Activated CD4-positive, alpha-beta T cell treated with anti-CD3 and anti-CD28 coated beads, Interleukin-2, amount 10 ng/mL, durations not matched to agents 7 days and 5 days (primary cell): ENCODE measurements at places on chromosomes 13 and 19.

DNA sequence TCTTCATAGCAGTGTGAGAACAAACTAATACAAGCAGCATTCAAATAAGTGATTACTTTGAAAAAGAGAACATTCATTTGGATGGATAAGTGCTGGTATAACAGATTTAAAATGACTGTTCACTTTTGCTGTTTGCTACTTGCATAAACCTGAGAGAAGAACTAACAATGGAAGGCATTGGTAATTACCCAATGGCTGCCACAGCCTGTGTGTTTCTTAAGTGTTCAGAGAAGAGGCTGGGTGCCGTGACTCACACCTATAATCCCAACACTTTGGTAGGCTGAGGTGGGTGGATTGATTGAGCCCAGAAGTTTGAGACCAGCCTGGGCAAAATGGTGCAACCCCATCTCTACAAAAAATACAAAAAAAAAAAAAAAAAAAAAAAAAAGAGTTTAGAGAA is 4.9 kb upstream of the TEX26 start:
- peaks cover 3% of the 10 kb centered on the region for H3K4me1 ChIP-seq
- no peak overlapping the region for H3K27ac ChIP-seq
- H3K27me3 ChIP-seq: peaks cover 42% of the 10 kb centered on the region
- no peak overlapping the region for H3K4me3 ChIP-seq
- no peaks in the 10 kb centered on the region for H3K36me3 ChIP-seq
- DNase-seq: no peak

- no peak overlapping the region for H3K4me3 ChIP-seq
- peaks cover 2% of the 10 kb centered on the region for H3K27me3 ChIP-seq
- no peak overlapping the region for H3K27ac ChIP-seq
- DNase-seq: peak; percentile 43
- H3K4me1 ChIP-seq: peaks cover 4% of the 10 kb centered on the region
Measured at GRCh38 chr19:3897936-3898335, 17.5 kb downstream of the ATCAY start.

DNA sequence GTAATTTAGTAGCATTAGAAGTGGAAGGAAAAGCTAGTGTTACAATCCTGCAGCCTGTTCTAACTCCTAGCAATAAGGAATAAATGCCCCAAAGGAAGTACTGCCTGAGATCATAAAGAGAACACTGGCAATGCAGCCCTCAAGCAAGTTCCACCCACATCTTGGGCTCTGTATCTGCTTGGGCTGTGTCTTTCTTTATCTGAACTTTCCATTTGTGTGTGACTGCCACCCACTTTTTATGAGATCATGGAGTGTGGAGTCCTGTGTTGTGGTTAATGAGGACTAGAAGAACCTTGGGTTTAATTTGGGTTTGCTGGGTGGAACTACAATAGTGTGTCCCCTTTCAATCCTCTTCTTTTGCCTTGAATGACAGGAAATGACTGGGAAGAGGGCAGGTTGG is 38.2 kb downstream of the RFXAP start:
- no peak for DNase-seq
- no peak overlapping the region for H3K27ac ChIP-seq
- H3K27me3 ChIP-seq: peaks cover 12% of the 10 kb centered on the region

DNA sequence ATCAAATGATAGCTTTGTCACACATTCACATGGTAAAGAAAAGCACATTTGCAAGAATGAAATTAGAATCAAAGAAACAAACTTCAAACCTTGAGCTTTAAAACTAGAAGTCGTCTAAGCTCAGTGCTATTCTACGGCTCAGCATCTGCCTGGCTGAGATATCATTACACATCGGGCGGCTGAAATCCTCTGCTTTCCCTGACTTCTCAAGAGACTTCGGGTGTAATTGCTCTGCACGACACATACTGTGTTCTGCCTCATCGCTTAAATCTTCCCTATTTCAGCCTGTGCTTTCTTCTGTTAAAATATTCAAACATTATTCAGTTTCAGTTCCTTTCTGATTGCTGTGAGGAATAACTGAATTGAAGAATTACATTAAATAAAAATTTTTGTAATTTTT is 265.3 kb downstream of the NALCN start:
- peaks cover 23% of the 10 kb centered on the region for H3K27me3 ChIP-seq
- no peaks in the 10 kb centered on the region for H3K36me3 ChIP-seq
- H3K27ac ChIP-seq: no peak overlapping the region
- no peak for DNase-seq

- H3K4me3 ChIP-seq: no peak overlapping the region
- DNase-seq: peak; percentile 81
- peaks cover 6% of the 10 kb centered on the region for H3K27me3 ChIP-seq
- H3K36me3 ChIP-seq: no peaks in the 10 kb centered on the region
Measured at GRCh38 chr19:3304871-3305423, 61.4 kb upstream of the NFIC start.

DNA sequence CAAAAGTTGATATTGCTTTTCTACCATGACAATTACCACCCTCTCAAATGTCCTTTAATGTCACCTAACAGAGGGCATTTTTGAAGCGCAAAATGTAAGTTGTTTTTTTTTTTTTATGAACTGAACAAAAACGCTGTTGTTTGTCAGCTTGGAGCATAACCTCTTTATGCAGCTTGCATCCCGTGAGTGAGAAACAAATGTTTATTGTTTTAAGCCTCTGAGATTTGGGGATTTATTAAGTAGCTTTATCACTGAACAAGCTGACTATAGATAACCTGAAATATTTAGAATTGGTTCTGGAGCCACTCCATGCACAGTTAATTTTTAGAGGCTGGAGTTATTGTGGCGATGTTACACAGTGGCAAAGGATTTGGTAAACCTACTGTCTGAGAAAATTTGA is 80.1 kb upstream of the ATXN8OS start:
- no peaks in the 10 kb centered on the region for H3K36me3 ChIP-seq
- H3K4me3 ChIP-seq: no peak overlapping the region
- no peaks in the 10 kb centered on the region for H3K4me1 ChIP-seq
- DNase-seq: no peak
- no peaks in the 10 kb centered on the region for H3K27me3 ChIP-seq

- peak; percentile 34 for DNase-seq
- H3K27ac ChIP-seq: peak overlapping the region; percentile 95
- peak overlapping the region; percentile 94 for H3K4me3 ChIP-seq
Measured at GRCh38 chr19:42216653-42217519, 591 bp downstream of the DEDD2 start.

GRCh38 chr13:23687614-23688013 is 117.4 kb downstream of the TNFRSF19 start:
- H3K4me1 ChIP-seq: no peaks in the 10 kb centered on the region
- no peak overlapping the region for H3K27ac ChIP-seq
- H3K4me3 ChIP-seq: no peak overlapping the region
- no peaks in the 10 kb centered on the region for H3K27me3 ChIP-seq

- H3K4me1 ChIP-seq: peaks cover 11% of the 10 kb centered on the region
- no peaks in the 10 kb centered on the region for H3K27me3 ChIP-seq
- no peak for DNase-seq
- H3K4me3 ChIP-seq: peak overlapping the region; percentile 78
- peak overlapping the region; percentile 92 for H3K27ac ChIP-seq
Measured at GRCh38 chr19:36973844-36974195, 57.7 kb downstream of the ZNF568 start.

DNA sequence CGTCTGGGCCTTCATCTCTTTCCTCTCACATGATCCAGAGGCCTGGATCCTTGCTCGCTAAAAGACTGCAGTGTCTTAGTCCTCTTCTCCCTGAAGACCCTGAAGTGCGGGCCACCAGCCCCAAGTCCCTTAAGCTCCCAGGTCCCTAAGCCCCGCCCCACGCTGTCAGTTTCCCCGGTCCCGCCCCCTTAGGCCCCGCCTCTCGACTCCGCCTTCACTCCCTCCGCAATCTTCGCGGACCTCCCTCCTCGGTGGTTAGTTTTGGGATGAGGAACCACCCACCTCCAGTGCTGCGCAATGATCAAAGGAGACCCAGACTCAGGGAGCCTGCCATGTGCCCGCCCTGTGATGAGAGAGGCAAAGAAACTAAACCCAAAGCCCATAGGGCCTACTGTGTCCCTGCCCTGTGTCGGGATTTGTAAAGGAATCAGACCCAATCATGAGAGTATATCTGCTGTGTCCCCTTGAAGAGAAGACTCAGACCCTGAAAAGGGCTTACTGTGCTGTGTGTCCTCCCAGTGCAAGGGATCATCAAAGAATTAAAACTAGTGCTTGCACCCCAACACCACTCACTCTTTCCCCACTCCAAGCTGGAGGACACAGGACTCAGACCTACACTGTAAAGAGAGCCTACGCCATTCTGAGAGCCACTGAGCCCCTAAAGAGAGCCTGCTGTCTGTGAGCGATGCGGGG is 3.0 kb upstream of the COX6B1 start:
- DNase-seq: peak; percentile 77
- peak overlapping the region; percentile 91 for H3K27ac ChIP-seq
- H3K4me3 ChIP-seq: peak overlapping the region; percentile 72

DNA sequence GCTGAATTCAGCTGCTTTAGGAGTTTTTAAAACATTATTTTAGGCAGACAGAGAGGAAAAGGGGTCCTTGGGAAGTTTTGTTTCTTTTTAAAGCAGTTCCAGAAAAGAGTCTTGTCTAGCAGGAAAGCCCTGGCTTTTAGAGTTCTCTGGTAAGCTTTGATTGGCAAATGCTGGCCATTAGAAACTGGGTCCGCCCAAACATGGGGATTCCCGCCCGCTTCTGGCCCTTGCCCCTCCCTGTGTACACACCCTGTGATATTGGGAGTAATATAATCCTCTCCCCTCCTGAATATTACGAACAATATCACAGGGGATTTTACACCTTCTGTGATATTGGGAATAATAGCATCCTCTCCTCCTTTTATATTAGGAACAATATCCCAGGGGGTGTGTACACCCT is 58.9 kb downstream of the ERICH4 start:
- H3K27ac ChIP-seq: no peak overlapping the region
- DNase-seq: no peak
- no peaks in the 10 kb centered on the region for H3K36me3 ChIP-seq
- H3K4me1 ChIP-seq: peaks cover 3% of the 10 kb centered on the region
- H3K27me3 ChIP-seq: peaks cover 30% of the 10 kb centered on the region

GRCh38 chr13:35252536-35253205 is 223.8 kb downstream of the MAB21L1 start:
- peaks cover 3% of the 10 kb centered on the region for H3K4me1 ChIP-seq
- no peaks in the 10 kb centered on the region for H3K27me3 ChIP-seq
- no peak for DNase-seq
- no peaks in the 10 kb centered on the region for H3K36me3 ChIP-seq
- no peak overlapping the region for H3K4me3 ChIP-seq
- no peak overlapping the region for H3K27ac ChIP-seq

DNA sequence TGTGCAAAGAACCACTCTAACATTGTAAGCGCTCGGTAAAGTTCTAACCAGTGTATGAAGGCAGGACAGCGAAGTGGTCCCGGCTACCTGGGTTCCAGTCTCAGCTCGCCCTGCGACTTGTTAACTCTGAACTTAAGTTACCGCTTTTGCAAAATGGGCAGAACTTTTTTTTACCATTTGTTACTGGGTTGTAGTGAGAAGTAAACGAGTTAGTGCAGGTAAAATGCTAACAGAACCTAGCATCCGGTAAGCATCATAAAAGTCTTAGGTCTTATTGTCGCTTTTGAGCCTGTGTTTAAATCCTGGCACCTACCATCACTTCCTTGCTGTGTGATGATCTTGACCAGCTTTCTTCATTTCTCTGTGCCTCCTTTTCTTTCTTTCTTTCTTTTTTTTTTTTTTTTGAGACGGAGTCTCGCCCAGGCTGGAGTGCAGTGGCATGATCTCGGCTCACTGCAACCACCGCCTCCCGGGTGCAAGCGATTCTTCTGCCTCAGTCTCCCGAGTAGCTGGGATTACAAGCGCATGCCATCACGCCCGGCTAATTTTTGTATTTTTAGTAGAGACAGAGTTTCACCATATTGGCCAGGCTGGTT is 734 bp upstream of the TRMT1 start:
- H3K27me3 ChIP-seq: no peaks in the 10 kb centered on the region
- H3K36me3 ChIP-seq: peaks cover 12% of the 10 kb centered on the region
- peaks cover 47% of the 10 kb centered on the region for H3K4me1 ChIP-seq
- peak overlapping the region; percentile 93 for H3K4me3 ChIP-seq
- peak overlapping the region; percentile 95 for H3K27ac ChIP-seq

DNA sequence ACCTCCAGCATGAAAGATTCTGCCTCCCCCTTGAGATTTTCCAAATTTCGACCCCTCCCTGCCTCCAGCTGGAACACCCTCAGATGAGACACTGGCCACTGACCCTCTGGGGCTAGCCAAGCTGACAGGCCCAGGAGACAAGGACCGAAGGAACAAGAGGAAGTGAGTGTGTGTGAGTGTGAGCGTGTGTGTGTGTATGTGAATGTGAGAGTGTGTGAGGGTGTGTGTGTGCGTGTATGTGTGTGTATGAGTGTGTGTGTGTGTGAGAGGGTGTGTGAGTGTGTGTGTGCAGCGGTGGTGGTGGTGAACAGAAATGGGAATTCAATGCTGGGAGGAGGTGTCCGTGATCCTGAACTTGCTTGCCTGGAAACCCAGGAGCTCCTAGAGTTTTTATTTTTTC is 13.8 kb downstream of the HRC start:
- no peak overlapping the region for H3K4me3 ChIP-seq
- no peak overlapping the region for H3K27ac ChIP-seq
- no peak for DNase-seq
- H3K4me1 ChIP-seq: peaks cover 24% of the 10 kb centered on the region

- no peak overlapping the region for H3K4me3 ChIP-seq
- no peaks in the 10 kb centered on the region for H3K36me3 ChIP-seq
- peaks cover 16% of the 10 kb centered on the region for H3K27me3 ChIP-seq
Measured at GRCh38 chr13:31725841-31726240, 13.5 kb upstream of the RXFP2 start.

DNA sequence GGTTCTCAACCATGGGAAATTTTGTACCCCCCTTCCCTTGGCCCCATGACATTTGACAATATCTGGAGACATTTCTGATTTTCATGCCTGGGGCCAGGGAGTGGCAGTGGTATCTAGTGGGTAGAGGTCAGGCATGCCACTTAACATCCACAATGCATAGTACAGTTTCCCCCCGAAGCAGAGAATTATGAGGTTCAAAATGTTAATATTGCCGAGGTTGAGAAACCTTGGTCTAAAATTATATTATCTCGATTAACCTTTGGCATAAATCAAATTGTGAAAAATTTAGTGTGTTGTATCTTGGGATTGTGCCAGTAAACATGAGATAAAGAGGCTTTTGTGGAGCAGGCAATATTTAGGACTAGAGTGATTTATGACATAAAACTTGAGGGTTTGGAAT is 147.9 kb downstream of the LMO7 start:
- no peak overlapping the region for H3K27ac ChIP-seq
- DNase-seq: no peak
- H3K4me1 ChIP-seq: no peaks in the 10 kb centered on the region
- H3K36me3 ChIP-seq: peaks cover 13% of the 10 kb centered on the region
- H3K27me3 ChIP-seq: no peaks in the 10 kb centered on the region
- no peak overlapping the region for H3K4me3 ChIP-seq

GRCh38 chr13:60514891-60515290 is 117.9 kb downstream of the TDRD3 start:
- no peak for DNase-seq
- no peak overlapping the region for H3K27ac ChIP-seq
- no peaks in the 10 kb centered on the region for H3K27me3 ChIP-seq
